Stimulated activated CD8-positive, alpha-beta memory T cell treated with anti-CD3 and anti-CD28 coated beads, Interleukin-12 subunit alpha, Interleukin-12 subunit beta, amount 100 ng/mL, for 4 hours (primary cell): ENCODE measurements at places on chromosomes 2 and 18.

DNA sequence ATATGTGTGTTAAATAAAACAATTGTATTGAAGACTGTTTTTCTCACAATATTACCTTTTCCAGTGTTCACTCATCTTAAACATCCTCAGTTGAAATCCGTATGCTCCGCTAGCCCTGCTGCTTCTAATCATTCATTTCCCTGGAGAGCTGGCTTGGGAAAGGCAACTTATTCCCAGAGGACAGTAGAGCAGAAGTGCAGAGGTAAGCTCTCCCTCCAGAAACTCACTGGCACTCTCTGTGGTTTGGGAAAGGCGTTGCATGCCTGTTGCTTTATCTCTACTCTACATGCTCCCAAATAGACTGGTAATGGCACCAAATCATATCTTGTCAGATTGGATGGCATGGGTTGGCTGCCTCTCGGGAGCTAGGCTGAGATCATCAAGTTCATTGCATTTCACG, 117.1 kb upstream of the BOD1L2 start:
- no peak for DNase-seq

DNA sequence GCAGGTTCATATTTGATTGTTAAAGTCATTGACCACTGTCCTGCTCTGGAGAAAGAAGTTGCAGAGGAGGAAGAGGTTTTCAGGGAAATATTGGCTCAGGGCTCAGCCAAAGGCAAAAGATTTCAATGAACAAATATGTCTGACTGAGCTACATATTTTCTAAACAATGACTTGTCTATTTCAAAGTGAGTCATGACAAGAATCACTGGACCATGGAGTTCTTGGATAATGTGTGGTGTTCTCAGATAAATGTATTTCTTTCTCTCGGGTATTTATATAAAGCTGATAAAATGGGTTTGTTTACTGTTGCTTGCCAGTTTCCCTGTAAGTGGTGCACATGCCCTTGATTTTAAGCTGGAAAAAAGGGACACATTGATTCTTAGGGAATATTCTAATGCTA, 34.3 kb upstream of the RMP24 start:
- DNase-seq = no peak

- no peak for DNase-seq
Measured at GRCh38 chr2:219416235-219416602, 2.0 kb upstream of the DES start.

DNA sequence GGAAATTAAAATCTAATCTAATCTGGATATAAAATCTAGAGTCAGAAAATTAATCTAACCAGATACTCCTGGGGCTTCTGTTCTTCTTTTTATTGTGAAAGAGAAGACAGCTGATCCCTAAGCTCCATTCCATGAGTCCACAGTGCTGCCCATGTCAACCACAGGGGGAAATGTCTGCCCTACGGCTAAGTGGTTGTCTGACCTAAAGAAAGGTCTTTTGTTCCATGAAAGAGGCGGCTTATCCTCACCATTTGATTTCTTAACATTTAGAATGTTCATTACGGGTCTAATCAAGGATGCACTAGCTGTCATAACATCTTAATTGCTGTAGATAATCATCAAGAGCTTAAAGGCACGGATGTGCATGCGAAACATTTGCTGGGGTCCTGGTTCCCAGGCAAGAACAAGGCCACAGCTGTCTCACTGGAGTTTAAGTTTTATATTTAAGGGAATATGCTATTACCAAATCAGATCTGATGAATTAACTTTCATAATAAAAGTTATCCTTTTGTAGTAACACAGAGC, 162.6 kb downstream of the PAX3 start:
- no peak for DNase-seq

GRCh38 chr18:37383846-37384595, 181.6 kb downstream of the CELF4 start:
- no peak for DNase-seq

GRCh38 chr2:10373931-10374330, 71.2 kb downstream of the HPCAL1 start:
- DNase-seq = no peak

- no peak for DNase-seq
Measured at GRCh38 chr2:183019718-183020442, 18.4 kb downstream of the NCKAP1 start.

GRCh38 chr2:215728504-215729065, 284.8 kb downstream of the MREG start:
- DNase-seq = no peak

DNA sequence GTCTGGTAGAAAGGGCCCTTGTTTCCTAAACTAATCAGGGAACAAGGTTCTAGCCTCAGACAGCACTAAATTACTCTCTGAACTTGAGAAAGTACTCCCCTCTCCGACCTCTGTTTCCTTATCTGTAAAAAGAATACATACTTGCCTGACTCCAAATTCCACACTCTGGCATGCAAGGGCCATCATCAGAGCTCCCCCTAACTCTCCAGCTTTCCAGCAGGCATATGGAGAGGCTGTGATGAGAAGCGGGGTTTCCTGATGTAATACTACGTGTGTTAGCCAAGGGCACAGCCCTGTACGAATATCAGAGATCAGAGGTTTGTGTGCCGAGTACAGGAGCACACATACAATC, 1.8 kb upstream of the EVA1A start:
- no peak for DNase-seq

DNA sequence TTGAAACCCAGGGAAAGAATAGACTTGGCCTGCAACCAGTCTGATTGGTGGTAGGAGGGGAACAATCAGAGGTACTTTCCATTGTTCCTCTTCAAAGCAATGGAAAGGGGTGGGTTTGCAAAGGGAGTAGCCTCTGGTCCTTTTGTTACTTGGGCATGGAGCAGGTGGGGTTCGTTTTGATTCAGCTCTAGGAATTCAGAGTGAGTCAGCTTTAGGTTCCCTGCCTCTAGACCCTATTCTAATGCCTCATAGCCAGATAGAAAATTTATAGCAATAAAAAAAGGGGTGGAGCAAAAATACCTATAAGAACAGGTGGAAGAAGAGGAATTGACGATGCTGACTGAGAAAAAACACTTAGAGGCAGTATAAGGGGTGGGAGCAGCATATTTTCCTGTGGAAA, 636.4 kb downstream of the PLCL1 start:
- no peak for DNase-seq

GRCh38 chr2:31440764-31441163, 26.2 kb upstream of the XDH start:
- DNase-seq = no peak

GRCh38 chr18:10121786-10122515, 208.1 kb downstream of the VAPA start:
- no peak for DNase-seq

DNA sequence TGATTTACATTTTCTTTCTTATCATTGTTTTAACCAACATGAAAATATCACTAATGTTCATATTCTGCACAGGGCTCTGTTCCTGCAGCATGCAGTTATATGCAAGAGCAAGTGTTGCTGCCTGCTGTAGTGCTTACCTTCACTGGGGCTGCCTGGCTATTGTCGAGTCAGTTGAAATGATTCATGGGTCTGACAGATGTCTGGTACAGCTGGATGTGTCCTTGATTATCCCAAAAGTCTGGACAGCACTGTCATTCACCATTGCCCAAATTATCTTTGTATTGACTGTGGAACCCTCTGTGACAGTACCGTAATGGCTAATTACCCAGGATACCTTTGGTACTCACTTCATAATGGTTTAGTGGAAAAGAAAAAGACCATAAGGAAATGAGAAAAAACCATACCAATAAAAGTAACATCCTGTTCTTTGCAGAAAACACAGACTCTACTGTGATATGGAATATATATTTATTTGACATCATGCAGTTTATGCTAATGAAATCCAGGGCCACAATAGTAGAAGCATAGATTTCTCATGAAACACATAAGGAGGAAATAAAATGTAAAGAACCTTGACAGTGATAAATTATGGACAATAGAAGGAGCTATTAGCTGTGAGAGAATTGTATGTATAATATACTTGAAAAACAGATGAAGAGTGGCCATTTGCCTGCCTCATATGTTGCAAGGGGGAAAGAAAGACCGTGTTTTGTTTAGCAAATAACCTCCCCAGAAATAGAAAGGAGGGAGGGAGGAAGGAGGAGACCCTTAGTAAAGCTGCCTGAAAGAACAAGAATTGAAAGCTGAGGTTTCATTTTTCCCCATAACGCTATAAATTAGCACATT, 249.8 kb upstream of the ATP5MC3 start:
- DNase-seq = no peak
